Small intestine (tissue), 16 donors: ENCODE measurements at places on chromosomes 12 and 14. TPM values are rescaled to one million over a fixed set of nuclear protein-coding genes. Genes with fewer than 3 reads are reported as not detected.

GRCh38 chr12:93785249-93786010 is 108.3 kb downstream of the CRADD start:
- peaks cover 8% of the 10 kb centered on the region for H3K4me1 ChIP-seq
- no peak overlapping the region for H3K4me3 ChIP-seq
- no peaks in the 10 kb centered on the region for H3K36me3 ChIP-seq
- no peaks in the 10 kb centered on the region for H3K27me3 ChIP-seq

DNA sequence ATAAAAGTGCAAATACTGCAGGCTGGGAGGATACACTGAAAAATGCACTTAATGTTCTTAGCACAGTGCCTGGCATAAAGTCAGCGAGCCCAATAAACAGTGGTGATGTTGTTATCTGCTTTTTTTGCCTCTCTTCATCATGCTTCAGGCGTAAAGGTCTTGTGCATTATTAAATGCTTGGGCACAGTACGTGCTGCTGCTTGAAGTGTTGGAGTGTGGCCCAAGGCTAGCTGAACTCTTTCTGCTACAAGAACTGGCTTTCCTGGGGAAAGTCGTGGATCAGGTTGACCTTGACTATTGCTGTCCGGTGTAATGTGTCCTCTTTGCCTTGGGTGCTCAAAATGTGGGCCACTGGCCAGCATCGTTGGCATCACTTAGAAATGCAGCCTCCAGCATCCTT is 43.0 kb downstream of the SMOC1 start:
- H3K27ac ChIP-seq, result no peak overlapping the region
- no peaks in the 10 kb centered on the region for H3K4me1 ChIP-seq
- H3K27me3 ChIP-seq, result no peaks in the 10 kb centered on the region
- H3K4me3 ChIP-seq, result no peak overlapping the region
- H3K36me3 ChIP-seq, result no peaks in the 10 kb centered on the region

DNA sequence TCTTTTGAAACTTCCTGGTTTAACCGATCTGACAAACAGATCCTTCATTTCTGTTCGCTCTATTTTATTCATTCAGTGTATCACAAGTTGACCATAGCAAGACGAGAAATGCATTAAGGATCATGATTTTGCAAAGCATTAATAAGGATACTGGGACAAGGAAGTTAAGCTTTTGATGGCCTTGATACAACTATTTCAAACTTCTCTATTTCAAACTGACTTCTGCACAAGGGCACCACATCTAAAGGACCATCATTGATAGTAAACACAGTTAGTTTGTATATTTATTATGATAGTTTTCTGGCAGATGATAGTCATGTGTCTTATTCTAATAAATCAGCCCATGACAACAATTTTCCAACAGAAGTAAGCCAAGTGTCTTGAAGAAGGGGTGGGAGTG is 25.8 kb upstream of the PLXNC1 start:
- no peaks in the 10 kb centered on the region for H3K36me3 ChIP-seq
- no peak for DNase-seq
- H3K27ac ChIP-seq, result no peak overlapping the region
- H3K4me1 ChIP-seq, result no peaks in the 10 kb centered on the region

GRCh38 chr12:90303771-90304170 is 595.1 kb upstream of the ATP2B1 start:
- no peak overlapping the region for H3K27ac ChIP-seq
- no peaks in the 10 kb centered on the region for H3K4me1 ChIP-seq
- H3K4me3 ChIP-seq, result no peak overlapping the region
- no peaks in the 10 kb centered on the region for H3K36me3 ChIP-seq

The CRADD gene
- polyA plus RNA-seq, result 31.3 TPM

GRCh38 chr12:130765186-130765659 is 49.1 kb upstream of the RIMBP2 start:
- no peaks in the 10 kb centered on the region for H3K36me3 ChIP-seq
- H3K27ac ChIP-seq, result no peak overlapping the region
- H3K4me3 ChIP-seq, result no peak overlapping the region
- H3K4me1 ChIP-seq, result no peaks in the 10 kb centered on the region
- no peak for DNase-seq

The TPH2 gene
- polyA plus RNA-seq, result not detected

GRCh38 chr12:107670999-107671643 is 14.5 kb upstream of the PWP1 start:
- H3K27ac ChIP-seq, result no peak overlapping the region
- no peak overlapping the region for H3K4me3 ChIP-seq
- H3K36me3 ChIP-seq, result no peaks in the 10 kb centered on the region
- H3K4me1 ChIP-seq, result no peaks in the 10 kb centered on the region
- peak; percentile 45 for DNase-seq

GRCh38 chr12:76180401-76181277 is 96.2 kb upstream of the NAP1L1 start:
- no peaks in the 10 kb centered on the region for H3K4me1 ChIP-seq
- no peaks in the 10 kb centered on the region for H3K27me3 ChIP-seq
- H3K27ac ChIP-seq, result no peak overlapping the region
- no peak overlapping the region for H3K4me3 ChIP-seq
- no peak for DNase-seq
- no peaks in the 10 kb centered on the region for H3K36me3 ChIP-seq
